ENCODE measurements at places on chromosomes 1 and 21.

DNA sequence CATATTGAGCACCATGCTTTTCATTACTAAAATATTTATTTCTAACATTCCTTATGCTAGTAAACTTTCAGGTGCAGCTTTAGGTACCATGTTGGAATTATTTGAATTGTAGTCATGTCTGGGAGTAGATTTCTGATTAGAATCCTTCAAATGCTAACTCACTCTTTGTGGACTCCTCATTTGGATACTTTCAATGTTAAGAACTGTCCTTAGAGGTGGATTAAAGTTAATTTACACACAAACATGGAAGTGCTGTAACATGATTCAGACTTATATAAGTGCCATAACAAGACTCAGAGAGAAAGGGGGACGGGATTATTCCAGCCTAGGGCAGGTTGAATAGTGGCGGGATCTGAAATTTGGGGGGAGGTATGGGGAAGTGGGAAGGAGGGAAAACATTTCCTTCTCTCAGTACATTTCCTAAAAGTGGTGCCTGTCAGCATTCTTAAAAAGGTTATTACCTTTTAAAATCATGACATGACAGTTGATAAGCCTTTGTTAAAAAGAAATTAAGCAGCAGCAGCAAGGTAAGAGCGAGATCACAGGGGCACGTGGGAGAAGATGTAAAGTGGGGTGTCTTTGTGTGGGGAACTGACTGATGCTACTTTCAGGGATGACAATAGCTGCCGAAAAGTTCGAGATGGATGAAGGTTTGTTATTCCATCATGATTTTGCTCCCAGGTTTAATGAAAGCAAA is 44.4 kb downstream of the HHAT start:
- no peak for DNase-seq

DNA sequence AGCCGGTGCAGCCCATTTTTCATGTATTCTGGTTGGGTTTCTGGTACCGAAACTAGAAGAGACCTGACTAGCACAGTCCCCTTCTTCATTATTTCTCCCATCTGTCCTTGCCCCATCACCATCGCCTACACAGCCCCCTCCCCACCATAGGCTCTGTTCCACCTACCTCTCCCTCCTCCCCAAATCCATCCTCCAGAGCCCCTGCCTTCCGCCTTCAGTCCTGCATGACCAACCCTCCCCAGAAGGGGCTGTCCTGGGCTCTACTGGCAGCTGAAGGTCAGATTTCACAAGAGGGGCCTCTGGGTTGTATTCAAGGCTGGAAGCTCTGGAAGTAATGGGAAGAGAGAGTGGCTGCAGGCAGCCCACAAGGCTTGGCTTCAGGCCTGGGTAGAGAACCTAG is 55.2 kb downstream of the SDC3 start:
- DNase-seq: no peak

DNA sequence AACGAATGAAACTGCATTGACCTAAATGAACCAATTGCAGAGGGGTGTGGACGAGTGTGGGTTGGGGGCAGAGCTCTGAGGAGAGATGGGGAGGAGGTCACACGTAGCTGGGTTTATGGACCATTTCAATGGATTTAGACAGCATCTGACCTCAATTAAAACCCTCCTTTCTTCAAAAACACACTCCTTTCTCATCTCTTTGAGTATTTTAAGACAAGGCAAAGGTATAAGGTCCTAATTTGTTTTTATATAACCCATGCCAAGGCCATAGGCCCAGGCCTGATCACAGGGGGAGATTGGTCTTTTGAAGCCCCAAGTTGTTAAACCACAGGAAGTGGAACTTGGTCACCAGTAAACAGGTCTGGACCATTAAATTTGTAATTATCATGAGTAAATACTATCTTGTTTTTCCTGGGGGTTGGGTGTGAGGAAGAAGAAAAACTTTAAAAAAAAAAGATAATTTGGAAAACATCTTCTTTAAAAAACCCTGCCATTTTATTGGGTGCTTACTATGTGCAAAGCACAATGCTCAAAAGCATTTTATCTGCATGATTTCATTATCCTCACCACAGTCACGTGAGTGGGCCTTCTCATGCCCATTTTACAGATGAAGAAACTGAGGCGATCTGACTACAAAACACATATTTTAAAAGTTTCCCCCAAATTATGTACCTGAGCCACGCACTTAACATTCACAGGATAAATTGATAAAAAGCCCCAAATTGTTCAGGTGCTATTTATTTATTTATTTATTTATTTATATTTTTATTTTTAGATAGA is 8.9 kb upstream of the INAVA start:
- DNase-seq: no peak

- peak; percentile 36 for DNase-seq
Observed at GRCh38 chr1:160625725-160626498, 20.9 kb downstream of the SLAMF1 start.

- no peak for DNase-seq
Observed at GRCh38 chr1:178935610-178936009, 64.7 kb upstream of the ANGPTL1 start.

DNA sequence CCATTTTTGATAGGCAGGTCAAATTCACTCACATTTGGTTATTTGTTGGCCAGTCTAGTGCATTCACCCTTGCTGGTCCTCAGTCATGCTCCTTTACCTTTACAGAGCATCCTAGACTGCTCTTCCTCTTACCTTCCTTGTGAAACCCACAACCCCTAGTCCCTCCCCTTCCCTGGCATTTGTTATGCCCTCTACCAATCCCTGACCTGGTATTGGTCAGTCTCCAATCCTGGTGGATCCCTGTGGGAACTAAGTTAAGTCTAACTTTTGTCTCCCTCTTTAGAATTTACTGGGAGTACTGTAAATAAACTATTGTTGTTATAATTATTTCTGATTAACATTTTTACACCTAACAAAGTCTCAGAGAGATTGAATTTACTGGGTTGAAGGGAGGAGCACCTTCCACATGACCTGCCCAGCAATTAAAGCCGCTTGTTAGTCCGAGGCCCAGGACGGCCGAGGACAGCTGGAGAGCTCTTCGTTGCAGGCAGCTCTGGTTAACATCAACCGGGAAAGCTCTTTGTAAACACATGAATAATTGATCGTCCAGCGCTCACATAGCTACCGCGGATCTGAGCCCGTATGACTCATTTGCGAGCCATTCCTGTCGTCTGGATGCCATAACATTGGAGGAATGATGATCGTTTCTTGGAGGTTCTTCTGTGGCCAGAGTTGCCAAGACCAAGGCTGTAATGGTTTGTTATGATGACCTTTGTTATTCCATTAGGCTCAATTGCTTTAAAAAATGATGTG is 31.9 kb downstream of the MTARC1 start:
- DNase-seq: no peak

- DNase-seq: no peak
Observed at GRCh38 chr1:209202830-209203532, 380.5 kb upstream of the CAMK1G start.

DNA sequence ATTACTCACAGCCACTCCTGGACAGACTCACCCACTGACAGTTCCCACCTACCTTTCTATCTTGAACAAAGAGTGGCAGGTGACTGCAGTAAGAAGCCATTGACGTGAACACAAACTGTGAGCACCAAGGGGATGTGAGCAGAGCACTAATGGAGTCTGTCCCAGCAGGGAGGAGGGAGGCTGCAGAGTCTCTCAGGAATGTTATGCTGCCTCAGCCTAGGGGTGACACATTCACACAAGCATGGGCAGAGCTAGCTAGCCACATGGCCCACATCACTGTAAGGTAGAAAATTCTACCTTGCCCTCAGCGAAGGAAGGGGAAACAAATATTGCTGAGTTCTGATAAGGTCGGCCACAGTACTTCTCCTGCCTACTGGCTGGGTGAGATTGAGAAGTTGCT is 56.8 kb upstream of the PTGFRN start:
- DNase-seq: no peak

DNA sequence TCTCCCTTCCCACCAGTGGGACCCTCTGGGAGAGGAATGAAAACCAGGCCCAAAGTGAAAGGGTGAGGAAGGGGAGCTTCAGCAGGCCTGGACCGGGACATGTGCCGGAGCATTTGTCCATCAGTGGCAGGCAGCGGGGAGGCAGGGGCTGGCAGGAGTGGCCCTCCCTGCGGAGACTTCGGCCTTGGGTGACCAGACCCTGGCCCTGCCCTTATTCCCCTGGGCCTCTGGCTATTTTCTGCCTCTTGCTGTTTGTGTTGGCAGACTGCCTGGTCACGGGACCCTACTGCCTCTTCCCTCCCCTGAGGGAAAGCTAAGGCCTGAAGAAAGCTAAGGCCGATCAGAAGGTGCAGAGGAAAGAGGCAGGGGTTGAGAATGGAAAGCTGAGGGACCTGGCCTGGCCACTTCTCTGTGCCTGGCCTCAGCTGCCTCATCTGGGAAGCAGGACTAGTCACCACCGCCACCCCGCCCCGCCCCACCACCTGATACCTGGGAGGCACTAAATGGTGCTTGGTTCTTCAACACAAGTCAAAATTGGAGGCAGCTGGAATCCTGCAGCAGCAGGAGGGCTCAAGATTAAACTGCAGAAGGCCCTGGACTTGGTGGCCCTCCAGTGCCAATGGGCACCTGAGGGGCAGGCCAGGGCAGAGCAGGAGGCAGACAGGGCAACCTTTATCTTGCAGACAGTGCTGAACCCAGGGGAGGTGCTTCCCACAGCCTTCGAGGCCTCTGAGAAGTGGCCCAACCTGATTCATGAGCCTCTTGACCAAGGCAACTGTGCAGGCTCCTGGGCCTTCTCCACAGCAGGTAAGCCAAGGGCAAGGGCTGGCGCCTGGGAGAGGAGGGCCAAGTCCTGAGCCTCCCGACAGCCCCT is 7.9 kb downstream of the TINAGL1 start:
- no peak for DNase-seq

- DNase-seq: peak; percentile 2
Observed at GRCh38 chr1:12386130-12386529, 156.3 kb downstream of the VPS13D start.

GRCh38 chr1:89672489-89673183 is 39.7 kb downstream of the LRRC8C start:
- DNase-seq: no peak

DNA sequence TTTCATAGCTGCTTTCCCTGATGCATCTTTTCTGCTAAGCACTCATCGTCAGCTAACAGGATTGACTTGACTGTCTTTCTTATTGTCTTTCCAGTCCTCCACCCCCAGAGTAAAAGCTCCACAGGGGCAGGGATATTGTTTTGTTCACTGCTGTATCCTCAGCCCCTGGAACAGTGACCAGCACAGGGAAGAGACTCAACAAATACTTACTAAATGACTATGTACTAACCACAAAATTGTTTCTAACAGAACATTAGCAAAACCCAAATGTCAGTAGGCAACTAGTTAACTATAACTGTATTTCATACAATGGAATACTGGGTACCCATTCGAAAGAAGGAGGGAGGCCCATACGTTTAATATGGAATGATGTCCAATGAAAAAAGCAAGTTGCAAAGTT is 53.0 kb downstream of the BCAR3 start:
- DNase-seq: no peak

DNA sequence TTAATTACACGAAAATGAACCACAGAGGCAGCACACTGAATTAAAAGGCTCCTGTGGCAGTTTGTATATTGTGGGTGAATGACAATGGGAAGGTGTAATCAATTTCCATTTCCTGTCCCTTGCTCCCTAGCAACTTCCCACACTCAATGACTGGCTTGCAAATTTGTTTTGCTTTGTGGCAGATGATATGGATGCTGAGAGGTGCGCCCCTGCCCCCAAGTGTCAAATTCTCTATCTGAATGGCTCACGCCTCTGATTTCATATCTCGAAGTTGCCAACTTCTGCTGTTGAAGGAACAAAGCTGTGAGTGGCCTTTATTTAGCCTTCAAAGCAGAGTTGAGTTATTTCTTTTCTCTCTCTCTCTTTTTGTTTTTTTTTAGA is 86.0 kb downstream of the FOXD2 start:
- DNase-seq: no peak

- DNase-seq: peak; percentile 69
Observed at GRCh38 chr1:7646981-7647901, 123.9 kb upstream of the VAMP3 start.

- DNase-seq: no peak
Observed at GRCh38 chr1:66525086-66525485, 8.9 kb upstream of the SGIP1 start.

GRCh38 chr1:178376008-178376407 is 120.8 kb downstream of the CLEC20A start:
- no peak for DNase-seq

DNA sequence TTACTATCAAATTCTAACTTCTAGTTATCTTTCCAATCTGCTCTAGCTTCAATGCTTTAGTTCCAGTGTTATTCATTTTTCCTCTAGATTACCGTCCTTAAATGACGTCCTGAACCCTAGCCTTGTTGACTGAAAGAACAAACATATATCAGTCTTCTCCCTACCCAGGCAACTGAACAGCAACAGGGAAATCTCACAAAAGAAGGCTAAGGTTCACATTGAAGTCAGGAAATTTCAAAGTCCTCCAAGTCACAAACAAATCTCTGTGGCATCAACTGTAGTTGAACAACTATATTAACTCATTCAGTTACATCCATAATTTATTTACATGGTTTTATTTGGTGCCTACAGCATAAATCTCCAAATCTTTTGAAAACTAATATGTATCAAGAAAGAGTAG is 19.5 kb downstream of the FOXJ3 start:
- no peak for DNase-seq

DNA sequence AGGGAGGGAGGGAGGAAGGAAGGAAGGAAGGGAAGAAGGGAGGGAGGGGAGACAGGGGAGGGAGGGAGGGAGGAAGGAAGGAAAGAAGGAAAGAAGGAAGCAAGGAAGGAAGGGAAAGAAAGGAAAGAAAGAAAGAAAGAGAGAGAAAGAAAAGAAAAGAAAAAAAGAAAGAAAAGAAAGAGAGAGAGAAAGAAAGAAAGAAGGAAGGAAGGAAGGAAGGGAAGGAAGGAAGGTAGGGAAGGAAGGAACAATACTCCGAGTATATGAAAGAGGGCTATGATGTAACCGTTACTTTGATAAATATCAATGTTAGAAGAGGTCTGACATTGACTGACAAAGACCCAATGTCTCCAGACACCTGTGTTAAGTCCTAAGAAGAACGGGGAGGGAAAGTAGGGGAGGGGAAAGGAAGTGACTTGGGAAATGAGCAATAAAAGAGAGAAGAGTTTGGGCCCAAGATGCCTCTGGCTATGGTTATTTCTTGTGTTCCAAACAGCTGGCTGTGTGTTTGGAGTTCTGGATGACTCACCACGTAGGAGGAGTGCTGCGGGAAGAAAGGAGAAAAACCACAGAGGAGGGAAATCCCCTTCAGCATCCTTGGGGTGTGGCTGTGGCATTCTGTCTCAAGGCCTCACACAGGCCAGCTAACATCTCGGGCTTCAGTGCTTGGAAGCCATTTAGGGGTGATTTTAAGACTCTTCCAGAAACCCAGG is 37.0 kb upstream of the RXRG start:
- DNase-seq: no peak
